ENCODE measurements at places on chromosomes 12 and 14.
A peak's percentile ranks its signal among the peaks of the same experiment; 100 is the strongest.

DNA sequence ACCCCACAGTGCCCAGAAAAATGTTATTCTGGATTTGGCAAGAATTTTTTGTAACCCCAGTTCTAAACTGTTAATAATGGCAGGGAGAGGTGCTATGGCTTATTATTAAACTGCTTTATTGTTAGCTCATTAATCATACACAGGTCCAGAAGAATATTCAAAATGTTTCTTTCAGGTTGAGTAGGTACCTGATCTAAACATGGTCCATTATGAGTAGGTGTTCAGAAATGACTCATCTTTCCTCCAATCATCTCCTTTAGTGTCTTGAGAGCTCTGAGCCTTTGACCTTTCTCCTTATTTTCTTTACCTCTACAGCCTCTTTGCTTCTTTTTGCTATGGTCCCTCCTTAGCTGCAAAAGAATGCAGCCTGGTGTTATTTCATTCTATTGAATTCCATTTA lies 211.0 kb upstream of the GARIN6 start:
- no peak for DNase-seq

- no peak for DNase-seq
Measured at GRCh38 chr14:105531894-105532623, 5.7 kb downstream of the TMEM121 start.

- DNase-seq: no peak
Measured at GRCh38 chr12:10241290-10241689, 28.6 kb downstream of the GABARAPL1 start.

- no peak for DNase-seq
Measured at GRCh38 chr12:57549203-57549908, 488 bp upstream of the KIF5A start.

GRCh38 chr12:546920-547845 lies 87.4 kb downstream of the B4GALNT3 start:
- DNase-seq: peak; percentile 78

GRCh38 chr14:98950353-98950895 lies 321.6 kb downstream of the BCL11B start:
- DNase-seq: no peak

DNA sequence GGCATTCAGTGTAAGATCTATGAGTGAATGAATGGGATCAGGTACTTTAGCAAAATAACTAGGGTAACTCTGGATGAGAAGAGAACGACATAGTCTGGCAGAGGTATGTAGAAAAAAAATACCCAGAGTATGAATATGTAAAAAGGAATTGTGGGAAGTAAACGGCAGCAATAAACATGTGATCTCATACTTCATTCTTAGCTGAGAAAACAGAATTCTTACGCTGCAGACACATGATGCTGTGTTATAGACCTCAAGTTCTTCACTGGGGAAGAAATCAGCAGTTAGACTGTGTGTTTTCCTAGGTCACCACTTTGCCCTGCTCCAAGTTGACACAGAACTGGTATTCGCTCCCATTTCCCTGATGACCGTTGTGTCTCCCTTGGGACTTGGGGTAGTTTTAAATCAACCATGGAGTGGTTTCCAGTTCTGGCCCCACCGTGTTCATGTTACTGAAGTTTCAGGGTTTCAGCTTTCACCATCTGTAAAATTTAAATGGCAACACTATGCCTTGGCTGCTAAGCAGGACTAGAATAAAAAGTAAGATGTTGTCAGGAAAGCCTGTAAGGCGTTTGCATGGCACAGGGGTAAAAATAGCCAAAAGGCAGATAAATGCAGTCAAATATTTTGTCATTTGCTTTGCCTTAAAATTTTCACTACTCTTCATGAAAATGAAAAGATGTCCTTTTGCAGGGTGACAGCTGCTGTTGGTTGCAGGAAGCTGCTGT lies 223.7 kb downstream of the PELI2 start:
- no peak for DNase-seq

GRCh38 chr12:44842669-44843068 lies 33.4 kb downstream of the NELL2 start:
- no peak for DNase-seq

GRCh38 chr12:80230068-80230467 lies 130.7 kb downstream of the OTOGL start:
- peak; percentile 48 for DNase-seq
